CD4-positive, alpha-beta T cell treated with Interleukin-6 at 100 ng/mL for 8 hours (primary cell): ENCODE measurements at places on chromosomes 4 and X.

DNA sequence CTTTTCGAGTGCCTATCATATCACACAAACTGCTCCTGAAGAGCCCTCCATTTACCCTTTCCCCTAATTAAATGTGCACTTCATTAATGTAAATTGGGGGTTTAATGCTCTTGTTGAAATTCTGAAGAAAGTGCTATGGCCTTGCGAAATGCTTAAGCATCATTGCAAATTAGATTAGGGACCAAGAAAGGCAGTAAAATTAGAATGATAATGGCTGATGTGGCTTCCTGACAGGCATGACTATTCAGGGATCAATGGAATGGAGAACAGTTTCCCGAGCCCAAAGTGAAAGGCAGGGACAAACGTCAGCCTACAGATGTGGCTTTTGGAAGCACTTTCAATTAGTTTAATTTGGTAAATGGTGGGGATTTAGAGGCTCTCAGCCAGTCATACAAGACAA lies 120.1 kb downstream of the NKX6-1 start:
- no peak for DNase-seq

- no peak for DNase-seq
Measured at GRCh38 chr4:145218251-145218650, 37.9 kb upstream of the OTUD4 start.

DNA sequence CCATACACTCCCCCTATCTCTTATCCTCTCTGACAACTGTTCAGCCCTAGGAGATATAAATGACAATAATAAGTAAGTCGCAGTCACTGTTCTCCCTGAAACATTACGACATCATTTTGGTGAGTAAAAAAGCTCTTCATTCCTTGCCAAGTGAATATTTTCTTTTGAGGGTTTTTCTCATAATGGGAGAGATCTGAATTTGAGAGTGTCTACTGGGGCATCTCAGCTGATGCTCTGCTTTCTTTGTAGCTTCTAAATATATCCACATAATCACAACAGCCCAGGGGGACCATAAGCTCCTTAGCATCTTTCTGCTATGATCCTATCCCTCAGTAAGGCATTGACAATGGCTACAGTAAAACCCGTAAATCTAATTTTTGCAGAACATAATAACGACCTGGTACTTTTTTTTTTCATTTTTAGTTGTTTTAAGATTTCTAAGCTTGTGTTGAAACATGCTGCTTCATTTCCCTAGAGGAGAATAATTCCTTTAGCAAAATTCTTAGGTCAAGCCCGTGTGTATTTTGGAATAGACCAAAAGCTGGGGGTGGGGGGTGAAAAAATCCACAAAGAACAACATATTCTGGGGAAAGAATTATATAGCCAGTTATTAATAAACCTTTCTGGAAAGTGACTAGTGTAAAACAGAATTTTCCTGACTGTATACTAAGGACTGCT lies 78.1 kb upstream of the GPM6B start:
- no peak for DNase-seq

DNA sequence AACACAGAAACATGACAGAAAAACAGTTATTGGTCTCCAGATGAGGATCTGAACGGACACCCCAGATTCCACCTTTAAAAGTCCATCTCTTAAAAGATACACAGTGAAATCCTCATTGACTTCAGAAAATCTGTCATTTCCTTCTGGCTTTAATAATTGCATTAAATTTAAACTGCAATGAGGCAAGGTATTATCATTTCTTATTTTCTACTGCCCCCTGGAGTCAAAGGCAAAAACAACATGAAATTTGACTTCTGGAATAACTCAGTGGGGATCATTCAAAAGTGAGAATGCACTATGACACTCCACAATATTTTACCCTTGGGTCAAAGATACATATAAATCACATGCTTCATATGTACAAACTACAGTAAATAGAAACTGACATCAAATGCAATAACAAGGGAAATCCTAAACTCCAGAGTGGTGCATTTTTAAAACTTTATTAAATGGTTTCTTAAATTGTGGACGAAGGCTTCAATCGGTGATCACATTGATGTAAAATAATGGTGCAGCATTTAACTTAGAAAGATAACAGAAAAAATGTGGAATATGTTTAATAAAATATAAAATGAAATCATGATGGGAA lies 56.4 kb upstream of the SPANXN1 start:
- DNase-seq = no peak

DNA sequence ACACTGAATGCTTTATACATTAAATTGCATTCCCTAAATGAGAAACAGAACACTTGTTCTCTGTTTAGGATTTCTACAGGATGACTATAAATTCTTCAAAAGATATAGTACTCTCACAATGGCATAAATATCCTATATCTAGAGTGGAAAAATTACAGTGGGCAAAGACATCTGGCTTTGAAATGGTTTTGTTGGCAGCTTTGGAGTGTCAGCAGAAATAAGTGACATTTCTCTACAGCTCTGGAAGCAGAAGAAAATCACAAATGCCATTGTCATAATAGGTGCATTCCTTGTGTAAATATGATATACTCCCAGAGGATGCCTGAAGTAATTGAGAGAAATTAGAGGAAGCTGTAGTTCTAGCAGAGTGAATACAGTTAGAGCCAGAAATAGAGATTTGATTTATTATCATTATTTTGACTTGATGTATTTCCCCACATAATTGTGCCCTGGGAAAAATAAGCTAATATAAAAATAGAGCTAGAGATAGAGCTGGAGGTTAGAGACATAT lies 95.9 kb upstream of the GALNTL6 start:
- DNase-seq = no peak

DNA sequence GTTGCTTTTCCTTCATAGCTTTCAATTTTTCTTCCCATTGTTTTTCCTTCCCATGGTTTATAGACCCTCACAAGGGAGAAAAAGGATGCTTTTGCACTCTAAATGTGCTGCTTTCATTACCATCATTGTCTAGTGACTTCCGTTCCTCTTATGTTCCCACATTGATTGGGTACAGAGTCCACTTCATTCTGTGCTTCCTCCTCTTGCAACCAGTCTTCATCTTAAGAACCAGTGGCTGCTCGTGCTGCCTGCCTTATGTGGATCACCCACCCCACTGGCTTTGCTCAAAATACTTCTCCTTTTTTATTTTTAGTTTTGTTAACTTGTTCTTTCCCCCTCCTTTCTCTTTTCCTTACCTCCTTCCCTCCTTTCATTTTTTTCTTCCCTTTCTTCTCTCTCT lies 76.5 kb upstream of the BOD1L1 start:
- DNase-seq = no peak

GRCh38 chrX:100274916-100275315 lies 135.2 kb downstream of the PCDH19 start:
- DNase-seq = no peak

- no peak for DNase-seq
Measured at GRCh38 chr4:7054106-7054880, 11.1 kb downstream of the TADA2B start.

GRCh38 chrX:8245411-8245810 lies 74.3 kb upstream of the VCX2 start:
- DNase-seq = no peak

GRCh38 chrX:47366041-47366722 lies 4.2 kb upstream of the ZNF157 start:
- peak; percentile 68 for DNase-seq
